ENCODE measurements at places on chromosomes 4 and X.

GRCh38 chrX:103211012-103211715 is 3.7 kb upstream of the BEX4 start:
- DNase-seq, result no peak

GRCh38 chr4:65046192-65047133 is 623.8 kb downstream of the EPHA5 start:
- DNase-seq, result no peak

- DNase-seq, result no peak
These were observed 274.3 kb upstream of the TACR3 start for GRCh38 chr4:103994059-103994458.

GRCh38 chr4:3266076-3266475 is 17.1 kb downstream of the MSANTD1 start:
- DNase-seq, result no peak

Measured in D721Med (cell line).